Activated T-helper 1 cell treated with anti-CD3 and anti-CD28 coated beads, Interleukin-2, amount 50 U/mL, for 16 hours (primary cell): ENCODE measurements at places on chromosomes 16 and 17.

DNA sequence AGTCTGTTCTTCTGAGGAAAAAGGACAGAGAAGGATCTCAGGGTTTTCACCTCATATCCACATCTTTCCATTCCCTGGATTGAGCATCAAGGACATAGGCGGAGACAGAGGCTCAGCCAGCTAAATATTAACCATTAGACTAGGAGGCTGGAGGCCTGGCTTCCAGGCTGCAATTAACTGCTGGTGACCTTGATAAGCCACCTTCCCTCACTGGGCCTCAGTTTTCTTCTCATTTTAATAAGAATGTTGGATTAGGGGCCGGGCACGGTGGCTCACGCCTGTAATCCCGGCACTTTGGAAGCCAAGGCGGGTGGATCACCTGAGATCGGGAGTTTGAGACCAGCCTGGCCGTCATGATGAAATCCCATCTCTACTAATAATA is 25.6 kb upstream of the CNOT1 start:
- DNase-seq = no peak

DNA sequence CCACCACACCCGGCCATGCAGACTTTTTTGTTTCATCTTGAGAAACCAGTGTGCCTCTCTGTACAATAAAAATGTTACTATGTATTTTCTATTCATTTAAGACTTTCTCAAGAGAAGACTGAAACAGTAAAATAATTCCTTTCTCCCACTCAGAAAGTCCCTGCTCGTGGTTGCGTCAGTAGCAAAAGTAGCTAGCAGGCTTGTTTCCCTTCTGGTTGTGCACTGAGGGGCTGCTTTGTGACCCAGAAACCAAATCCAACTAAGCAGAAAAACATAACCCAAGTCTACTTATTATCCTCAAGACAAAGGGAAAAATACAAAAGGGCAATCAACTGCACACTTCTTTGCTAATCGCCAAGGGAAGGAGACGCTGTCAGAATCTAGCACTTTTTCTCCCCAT is 3.4 kb upstream of the PNPO start:
- DNase-seq = no peak

- no peak for DNase-seq
Observed at GRCh38 chr16:5906351-5906750, 808.8 kb upstream of the EEF2KMT start.

- DNase-seq = no peak
Observed at GRCh38 chr17:41614098-41614497, 1.5 kb upstream of the KRT16 start.

DNA sequence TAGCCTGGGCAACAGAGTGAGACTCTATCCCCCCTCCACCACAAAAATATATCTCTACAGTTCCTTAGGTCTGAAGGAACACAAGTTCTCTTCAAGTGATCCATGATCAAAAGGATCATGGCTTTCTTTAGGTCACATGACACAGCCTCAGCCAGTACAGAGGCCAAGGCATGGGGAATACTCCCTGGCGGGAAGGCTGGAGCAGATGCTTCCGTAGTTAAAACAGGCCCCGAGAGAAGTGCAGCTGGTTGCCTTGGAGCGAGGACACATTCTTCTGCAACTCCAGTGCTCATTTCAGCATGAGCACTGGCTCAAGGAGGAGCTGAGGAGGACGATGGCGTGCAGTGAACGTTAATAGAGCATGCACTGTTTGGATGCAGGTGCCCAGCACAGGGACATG is 13.5 kb downstream of the CDIP1 start:
- DNase-seq = no peak

DNA sequence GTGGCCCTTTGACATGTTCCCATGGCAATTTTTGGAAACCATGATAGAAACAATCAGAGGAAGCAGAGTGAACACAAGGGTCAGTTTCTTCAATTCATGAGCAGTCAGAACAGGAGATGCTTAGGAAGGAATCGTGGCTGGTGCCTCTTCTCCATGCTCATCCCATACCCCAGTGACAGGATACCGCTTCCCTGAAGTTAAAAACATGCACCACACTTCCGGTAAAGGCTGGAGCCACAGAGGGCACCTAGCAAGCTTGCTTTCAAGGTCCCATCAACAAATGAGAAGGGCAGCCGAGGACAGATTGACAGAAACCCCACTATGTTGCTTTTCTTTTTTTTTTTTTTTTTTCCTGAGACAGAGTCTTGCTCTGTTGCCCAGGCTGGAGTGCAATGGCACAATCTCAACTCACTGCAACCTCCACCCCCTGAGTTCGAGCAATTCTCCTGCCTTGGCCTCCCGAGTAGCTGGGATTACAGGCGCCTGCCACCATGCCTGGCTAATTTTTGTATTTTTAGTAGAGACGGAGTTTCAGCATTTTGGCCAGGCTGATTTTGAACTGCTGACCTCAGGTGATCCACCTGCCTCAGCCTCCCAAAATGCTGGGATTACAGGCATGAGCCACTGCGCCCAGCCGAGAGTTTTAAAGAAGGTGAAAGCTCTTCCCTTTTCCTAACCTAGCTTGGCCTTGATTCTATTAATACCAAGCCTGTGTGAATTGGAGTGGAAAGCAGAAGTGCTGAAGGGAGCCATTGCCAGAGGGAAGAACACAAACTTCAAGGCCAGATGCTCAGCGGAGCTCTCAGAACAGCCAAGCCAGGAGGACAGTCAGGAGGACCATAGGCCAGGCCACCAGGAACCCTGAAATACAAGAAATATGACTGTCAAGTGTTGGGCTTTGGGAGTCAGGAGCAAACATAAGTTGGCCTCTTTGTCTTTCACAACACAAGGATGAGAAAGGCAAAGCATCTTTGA is 16.6 kb downstream of the GP2 start:
- no peak for DNase-seq

- DNase-seq = no peak
Observed at GRCh38 chr17:4901108-4901647, 1.7 kb downstream of the CHRNE start.

DNA sequence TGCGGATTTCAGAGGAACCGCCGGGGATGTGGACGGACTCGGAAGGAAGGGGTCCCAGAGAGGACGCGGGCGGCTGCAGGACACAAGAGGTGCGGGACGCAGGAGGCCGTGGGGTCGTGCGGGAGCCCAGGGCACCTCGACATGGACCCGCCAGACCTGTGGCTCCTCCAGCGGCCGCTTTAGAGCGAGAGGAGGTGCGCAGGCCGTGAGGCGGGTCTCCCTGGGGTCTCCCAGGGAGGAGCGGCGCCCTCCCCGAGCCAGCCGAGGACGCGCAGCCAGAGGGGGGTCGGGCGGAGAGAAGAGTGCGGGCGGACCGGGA is 6.8 kb upstream of the FLYWCH1 start:
- DNase-seq = no peak

DNA sequence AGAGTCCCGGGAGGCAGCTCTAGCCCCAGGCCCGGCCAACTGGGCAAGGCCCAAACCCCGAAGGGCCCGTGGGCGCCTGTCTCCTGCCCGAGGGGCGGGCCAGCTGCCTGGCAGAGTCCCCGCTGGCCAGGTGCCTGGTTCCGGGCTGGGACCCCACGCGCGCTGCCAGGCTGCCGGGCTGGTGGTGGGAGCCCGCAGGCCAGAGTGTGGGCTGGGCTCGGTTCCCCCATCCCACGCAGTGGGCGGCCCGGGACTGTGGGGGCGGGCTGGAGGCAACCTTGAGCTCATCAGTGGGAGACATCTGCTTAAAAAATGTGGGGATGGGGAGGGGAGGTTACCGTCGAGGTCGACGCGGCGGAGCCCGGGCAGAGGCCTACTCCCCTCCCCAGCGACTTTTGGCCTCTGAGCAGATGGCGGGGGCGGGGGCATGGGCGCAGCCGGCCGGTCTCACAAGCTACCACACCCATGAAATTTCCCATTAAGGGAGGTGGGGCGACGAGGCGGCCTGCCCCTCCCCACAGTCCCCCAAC is 176.4 kb upstream of the GSE1 start:
- no peak for DNase-seq

- DNase-seq = no peak
Observed at GRCh38 chr16:69482410-69482991, 58.1 kb downstream of the CYB5B start.
